ENCODE measurements at places on chromosomes 2 and 18.

DNA sequence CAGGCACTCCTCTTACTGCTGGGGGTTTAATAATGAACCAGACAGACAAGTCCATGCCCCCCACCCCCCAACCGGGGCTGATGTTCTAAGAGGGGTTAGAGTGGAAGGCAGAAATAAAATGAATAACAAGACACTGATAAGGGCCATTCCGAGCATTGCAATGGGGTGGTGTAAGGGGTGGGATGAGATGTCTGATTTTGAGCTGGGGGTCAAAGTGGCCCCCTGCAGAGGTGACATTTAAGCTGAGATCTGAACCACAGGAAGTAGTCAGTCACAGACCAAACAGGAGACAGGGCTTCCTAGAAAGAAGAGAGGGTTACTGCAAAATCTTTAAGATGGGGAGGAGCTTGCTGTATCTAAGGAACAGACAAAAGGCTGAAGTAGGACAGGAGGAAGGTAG, 180.6 kb upstream of the SH3BP4 start:
- DNase-seq: no peak

DNA sequence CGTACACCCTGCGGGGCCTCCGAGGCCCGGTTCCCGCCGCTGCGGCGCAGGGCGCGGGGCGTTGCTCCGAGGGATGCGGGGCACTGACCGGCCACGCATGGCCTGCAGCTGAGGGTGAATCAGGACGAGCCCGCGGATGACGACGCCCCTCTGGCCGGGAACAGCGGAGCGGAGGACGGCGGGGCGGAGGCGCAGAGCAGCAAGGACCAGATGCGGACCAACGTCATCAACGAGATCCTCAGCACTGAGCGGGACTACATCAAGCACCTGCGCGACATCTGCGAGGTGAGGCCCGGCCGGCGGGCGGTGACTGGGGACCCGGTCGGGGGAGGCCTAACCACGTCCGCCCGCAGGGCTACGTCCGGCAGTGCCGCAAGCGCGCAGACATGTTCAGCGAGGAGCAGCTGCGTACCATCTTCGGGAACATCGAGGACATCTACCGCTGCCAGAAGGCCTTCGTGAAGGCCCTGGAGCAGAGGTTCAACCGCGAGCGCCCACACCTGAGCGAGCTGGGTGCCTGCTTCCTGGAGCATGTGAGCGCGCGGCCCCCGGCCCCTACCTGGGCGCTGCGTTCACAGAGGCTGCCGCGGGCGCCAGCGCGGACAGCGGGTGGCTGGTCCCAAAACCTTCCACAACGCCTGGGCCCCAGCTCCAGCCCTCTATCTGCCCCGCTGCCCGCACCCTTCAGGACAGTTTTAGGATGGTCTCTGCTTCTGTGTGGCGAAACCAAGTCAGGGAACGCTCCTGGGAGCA, 53.2 kb downstream of the FAM168B start:
- no peak for DNase-seq

DNA sequence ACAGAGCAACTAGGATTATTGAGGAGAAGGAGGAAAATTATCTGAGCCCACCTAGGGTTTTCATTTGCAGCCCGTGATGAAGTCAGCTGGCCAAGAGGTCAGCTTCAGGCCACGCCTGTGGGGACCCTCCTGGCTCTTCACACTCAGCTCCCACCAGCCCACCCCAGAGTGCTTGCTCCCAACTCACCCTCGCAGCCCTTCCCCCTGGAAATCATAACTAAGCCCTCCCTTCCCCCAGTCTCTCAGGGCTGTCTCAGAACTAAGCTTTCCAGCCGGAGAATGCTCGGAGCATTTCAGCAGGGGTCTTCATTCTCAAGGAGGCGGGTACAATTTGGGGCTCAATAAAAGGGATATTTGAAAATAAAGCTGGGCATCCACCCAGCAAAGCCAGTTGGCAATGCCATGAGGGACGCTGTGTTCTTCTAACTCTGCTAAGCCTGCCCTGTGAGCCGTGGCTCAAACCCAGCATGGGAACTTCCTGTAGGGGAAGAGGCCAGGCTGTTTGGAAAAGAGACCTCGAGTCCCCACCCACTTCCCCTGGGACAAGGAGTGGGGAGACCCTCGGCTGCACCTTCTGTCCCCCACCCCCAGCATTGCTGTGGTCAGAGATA, 194.9 kb downstream of the CTIF start:
- DNase-seq: no peak

DNA sequence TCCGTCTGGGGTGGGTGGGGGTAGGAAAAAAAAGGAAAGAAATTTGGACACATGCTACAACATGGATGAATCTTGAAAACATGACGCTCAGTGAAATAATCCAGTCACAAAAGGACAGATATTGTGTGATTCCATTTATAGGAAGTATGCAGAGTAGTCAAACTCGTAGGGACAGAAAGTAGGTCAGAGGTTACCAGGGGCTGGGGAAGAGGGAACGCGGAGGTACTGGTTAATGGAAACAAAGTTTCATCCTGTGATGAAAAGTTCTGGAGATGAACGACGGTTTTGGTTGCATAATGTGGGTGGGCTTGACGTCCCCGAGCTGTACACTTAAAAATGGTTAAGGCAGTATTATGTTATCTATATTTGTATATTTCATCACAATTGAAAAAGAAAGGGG, 4.5 kb upstream of the SFTPB start:
- no peak for DNase-seq

GRCh38 chr2:105344704-105345345, 7.5 kb downstream of the C2orf49 start:
- DNase-seq: peak; percentile 68

DNA sequence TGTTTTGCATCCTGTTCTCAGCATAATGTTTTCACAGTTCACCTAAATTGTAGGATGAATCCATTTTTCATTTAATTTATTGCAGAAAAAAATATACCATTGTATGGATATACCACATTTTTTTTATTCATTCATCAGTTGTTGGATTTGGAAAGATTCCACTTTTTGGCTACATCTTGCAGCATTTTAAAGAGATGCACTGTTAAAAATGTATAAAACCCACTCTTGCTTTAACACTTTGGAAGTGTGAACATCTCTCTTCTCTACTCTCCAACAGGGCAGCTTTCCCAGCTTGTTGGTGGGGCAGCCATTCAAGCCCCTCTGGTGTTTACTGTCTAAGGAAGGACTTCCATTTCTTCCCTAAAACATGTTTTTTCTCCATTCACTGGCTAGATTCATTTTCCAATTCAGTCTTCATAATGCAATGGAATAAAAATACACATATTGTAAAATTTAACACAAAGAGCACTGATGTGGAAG, 104.4 kb upstream of the CBLN2 start:
- no peak for DNase-seq

DNA sequence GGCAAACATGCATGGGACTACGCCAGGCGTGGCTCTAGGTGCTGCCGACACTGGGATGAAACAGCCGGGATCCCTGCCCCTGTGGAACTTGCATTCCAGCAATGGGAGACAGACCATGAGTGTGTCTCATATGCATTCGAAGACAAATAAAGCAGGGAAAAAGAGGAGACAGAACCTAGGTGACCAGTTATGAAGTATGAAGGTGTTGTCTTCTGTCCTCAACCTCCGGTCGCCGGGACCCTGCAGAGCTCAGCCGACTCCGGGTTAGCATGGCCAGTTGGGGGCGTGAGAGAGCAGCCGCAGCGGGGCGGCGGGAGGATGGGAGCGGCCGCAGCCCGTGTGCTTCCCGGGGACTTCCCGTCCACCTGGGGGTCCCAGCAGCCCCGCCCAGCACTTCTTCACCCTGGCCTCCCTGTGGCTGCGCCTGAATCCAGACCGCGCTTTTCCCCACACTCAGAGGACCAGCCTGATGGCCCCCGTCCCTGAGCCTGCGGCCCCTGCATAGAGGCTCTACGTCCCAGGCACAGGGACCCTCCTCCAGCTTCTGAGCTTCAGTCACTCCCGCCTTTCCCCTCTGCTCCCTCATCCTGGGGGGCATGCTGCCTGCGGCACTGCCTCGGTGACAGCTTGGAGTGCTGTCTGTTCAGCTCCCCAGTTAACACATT, 11.4 kb downstream of the ID2 start:
- DNase-seq: peak; percentile 57

- no peak for DNase-seq
These were observed 260.0 kb upstream of the NRXN1 start for GRCh38 chr2:51291762-51292551.

- no peak for DNase-seq
These were observed 595.5 kb upstream of the ID2 start for GRCh38 chr2:8086357-8086756.

DNA sequence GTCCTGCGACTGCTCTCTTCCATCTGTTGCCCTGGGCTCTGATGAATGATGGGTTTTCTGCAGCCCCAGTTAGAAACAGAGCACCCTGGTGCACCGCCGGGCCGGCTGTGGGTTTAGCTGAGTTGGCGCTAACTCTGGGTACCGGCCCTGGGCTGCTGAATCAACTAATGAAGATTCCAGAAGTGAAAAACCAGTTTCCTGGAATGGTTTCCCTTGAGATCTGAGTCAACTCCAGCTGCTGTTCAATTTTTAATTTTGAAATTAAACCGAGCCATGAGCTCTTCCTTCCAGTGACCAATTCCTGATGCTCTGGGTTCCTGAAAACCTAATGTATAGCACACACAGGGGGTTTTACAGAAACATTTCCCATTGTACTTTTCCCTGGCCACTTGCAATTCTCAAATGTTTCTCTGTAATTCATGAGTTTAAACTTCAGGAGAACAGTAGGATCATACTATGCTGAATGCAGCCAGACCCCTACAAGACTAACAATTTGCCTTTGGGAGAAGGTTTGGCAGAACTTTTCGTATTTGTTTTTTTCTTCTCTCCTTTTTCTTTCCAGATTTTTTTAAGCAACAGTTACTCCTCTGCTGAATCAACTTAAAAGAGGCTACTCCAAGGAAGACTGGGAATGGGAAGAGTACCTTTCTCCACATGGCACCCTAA, 5.5 kb downstream of the COL6A3 start:
- DNase-seq: no peak

GRCh38 chr2:48939232-48939631, 183.7 kb upstream of the LHCGR start:
- DNase-seq: no peak
